ENCODE measurements at places on chromosomes 6 and 20.

DNA sequence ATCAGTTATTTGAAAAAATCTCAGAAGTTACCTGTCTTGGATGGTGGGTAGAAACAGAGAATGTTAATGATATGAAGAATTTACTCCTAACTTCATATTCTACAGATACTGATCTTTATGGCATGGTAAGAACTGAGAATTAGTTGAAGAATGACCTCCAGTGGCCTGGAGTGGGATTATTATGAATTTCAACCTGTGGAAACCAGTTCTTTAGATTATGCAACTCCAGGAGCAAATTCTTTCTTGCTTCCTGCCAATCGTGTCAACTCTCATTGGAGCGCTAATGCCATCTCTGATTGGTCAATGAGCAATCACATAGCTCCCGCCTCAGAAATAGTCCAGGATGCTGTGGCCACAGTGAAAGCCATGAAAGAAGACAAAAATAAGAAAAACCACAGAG is 40.6 kb downstream of the LYRM2 start:
- peak; percentile 7 for DNase-seq

DNA sequence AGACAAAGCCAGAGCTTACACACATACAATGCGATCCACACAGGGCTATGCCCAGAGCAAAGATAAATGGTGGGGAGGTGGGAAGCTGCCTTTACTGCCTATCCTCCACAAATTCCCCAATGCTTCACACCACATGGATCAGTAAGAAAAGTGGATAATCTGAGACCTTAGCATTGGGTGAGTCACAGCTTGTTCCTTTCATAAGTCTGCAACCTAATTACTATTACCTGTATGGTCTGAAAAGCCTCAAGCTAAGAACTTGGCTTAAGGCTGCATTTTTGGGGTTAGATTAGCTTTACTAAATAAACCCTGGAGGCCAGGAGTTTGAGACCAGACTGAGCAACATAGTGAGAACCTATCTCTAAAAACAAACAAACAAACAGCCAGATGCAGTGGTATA is 66.0 kb upstream of the BTBD3 start:
- no peak for DNase-seq

DNA sequence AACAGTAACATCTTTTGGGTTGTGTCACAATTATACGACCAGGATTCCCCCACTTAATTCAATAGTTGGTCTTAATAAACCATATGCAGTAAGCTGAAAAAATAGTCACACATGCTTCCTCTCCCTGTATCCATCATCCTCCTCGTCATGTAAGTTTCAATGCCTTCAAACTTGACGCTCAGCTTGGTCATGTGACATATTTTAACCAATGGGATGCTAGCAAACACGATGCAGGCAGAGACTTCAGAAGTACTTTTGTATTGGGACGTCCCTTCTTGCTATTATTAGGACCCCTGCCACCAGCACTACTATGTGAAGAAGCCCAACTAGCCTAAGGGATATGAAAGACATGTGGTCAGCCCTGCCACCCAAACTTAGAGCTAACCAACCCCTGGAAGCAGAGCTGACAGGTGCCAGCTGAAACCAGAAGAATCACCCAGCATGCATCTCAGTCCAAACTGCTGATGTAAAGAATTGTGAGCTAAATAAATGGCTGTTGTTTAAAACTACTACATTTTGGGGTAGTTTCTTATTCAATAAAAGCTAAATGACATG is 49.3 kb downstream of the CGA start:
- no peak for DNase-seq

DNA sequence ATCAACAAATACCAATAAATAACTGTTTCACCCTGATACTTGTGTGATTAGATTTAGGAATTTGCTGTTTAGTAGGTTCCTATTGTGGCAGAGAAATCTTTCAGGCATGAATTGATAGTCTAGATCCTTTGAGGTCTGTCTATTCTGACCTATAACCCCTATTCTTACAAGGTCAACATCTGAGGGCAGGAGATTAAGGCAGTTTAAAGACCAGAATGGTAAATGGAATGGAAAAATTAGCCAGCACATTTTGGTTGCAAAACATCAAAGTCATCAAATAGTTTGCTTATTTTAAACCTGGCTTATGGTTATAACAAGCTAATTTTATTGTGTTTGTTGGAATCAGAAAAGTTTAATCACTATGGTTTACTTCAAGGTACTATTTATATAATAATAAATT is 78.4 kb downstream of the LIN28B start:
- no peak for DNase-seq

- DNase-seq: no peak
Measured at GRCh38 chr6:166046226-166046625, 121.4 kb downstream of the TBXT start.

DNA sequence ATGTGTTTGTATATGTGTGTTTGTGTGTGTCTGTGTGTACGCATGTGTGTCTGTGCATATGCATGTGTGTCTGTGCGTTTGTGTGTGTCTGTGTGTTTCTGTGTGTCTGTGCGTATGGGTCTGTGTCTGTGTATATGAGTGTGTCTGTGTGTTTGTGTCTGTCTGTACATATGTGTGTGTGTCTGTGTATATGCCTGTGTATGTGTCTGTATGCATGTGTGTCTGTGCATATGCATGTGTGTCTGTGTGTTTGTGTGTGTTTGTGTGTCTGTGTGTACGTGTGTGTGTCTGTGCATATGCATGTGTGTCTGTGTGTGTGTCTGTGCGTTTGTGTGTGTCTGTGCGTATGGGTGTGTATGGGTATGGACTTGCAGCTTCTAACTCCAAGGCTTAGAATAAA is 174.0 kb upstream of the NOX3 start:
- DNase-seq: no peak

- peak; percentile 1 for DNase-seq
Measured at GRCh38 chr6:9412951-9413559, 977.7 kb upstream of the SLC35B3 start.

DNA sequence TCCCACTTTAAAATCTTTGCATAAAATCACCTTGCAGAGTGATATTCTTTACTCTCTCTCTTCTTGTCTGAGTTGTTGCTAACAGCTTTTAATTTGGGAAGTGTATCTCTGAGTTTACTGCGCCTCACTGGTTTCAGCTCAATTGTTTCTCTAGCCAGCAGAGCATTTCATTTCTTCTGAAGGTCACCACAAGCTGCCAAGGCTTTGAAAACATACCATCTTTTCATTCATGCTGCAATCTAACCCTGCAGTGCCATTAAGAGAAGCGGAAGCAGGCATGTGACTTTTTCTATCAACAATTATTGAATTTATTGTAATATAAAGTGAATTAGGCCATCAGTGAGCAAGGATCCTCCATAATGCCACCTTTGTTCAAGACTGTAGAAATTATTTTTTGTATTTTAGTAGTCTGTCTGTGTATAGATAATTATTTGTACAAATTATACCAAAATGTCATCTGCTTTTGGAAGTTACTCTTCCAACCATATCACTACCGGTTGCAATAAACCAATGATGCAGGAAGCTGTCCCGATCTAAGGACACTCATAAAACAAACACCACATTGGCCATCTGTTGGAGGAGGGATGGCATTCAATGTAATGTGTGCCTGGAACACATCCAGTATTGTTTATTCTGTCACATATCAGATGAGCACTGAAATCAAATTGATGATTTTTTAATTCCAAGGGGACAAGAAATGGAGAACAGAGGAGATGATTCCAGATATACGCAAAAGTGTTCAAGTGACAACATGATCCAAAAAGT is 26.8 kb downstream of the HS3ST5 start:
- DNase-seq: no peak

DNA sequence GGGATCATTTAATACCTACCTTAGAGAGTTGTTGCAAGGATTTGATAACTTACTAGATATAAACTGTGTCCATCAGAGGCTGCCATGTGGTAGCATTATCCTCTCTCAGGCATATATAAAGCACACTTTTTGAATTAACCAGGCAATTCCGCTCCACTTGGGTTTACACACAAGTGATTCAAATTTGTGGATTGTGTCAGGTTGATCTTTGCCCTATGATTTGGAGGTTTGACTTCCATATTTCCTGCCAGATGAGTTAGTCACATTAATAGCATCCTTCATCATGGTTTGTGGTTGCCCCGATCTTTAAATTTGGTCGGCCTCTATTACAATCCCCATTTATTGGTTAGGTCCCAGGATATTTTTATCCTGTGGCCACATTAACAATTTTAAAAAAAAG is 44.8 kb upstream of the CTAGE9 start:
- no peak for DNase-seq

DNA sequence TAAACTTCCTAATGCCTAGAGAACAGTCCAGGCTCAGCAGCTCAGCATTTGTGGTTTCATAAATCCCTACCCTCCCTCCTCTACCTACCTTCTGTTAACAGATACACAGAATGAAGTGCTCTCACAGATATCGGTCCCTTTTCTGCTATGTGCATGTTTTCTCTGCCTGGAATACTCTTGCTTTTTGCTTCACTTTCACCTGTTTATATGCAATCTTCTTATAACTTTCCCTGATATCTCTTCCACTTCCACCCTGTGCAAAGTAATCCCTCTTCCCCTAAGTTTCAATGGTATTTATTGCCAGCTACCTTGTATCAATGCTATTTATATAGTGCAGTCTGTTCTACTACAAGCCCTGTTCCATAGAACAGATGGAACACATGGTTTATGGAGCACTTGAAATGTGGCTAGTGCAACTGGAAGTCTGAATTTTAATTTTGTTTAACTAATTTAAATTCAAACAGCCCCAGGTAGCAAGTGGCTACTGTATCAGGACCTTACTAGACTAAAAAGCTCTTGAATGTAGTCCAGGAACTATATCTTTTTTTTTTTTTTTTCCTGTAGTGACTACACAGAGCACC is 3.1 kb upstream of the TAB2 start:
- DNase-seq: no peak

GRCh38 chr6:10424040-10424439 is 9.2 kb upstream of the TFAP2A start:
- no peak for DNase-seq

DNA sequence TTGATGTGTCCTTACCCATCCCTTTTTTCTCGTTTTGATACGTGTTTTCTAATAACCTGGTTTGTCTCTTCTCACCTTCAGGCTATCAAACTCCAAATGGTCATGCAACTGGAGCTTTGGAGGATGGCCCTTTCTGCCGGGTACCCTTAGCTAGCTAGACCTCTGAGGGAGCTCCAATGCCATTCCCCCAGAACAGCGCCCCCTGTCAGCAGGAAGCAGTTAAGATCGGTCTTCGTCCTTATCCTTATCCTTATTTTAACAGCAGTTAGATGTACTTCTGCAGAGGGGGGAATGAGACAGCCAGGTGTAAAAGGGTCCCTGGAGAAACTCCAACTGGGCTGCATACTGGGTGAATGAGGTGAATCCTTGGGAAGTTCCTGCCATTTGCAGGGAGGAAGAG is 37.2 kb downstream of the SEL1L2 start:
- no peak for DNase-seq

DNA sequence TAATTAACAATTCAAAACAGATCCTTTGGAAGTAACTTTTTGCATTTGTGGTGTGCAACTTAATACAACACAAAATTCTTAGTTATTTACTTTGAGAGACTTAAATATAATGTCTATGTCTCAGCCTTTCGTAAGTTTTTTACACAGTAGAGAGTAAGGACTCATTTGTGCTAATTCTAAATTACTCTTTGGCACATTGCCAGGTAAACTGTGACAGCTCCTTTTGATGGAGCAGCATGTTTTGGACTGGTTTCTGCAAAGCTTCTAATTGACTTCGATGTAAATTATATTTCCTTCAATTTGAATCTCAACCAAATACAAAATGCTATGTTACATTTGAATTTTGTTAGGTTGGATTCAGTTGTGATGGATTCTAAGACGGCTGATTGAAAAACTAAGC is 450.7 kb upstream of the OPRM1 start:
- no peak for DNase-seq

DNA sequence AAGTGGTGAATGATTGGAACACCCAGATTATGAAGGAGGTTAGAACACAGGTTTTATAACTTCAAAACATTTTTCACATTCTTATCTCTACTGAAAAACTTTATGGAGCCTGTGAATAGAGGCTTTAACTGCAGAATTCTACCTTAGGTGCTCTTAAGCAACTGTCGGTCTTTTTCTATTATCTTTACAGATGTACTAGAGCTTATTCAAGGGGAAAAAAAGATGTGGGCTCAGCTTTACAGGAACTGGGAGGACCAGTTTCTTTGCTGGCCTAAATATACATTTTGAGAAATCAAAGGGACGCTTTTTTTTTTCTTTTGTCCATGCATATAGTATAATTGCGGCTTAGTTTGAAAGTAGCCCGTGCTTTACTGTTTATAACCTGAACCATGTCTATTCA is 58.9 kb downstream of the UST start:
- no peak for DNase-seq

- DNase-seq: no peak
Measured at GRCh38 chr20:10622657-10623418, 51.0 kb downstream of the JAG1 start.

GRCh38 chr20:10594296-10594868 is 79.4 kb downstream of the JAG1 start:
- DNase-seq: peak; percentile 22

DNA sequence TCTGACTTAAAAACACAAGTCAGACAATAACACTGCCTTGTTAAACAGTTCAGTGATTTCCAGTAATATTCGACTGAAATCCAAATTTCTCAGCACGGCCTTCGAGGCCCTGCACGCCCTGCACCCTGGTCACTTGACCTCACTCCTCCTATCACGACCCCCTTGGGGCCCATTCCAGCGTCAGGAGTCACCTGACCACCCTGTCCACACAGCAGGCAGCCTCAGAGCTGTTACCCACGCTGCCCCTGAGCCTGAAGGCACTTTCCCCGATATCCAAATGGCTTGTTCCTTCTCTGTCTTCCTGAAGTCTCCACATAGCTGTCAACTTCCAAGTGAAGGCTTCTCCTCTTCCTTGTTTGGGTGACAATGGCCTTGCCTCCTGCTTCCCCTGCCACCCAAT is 33.1 kb upstream of the SMOC2 start:
- no peak for DNase-seq

DNA sequence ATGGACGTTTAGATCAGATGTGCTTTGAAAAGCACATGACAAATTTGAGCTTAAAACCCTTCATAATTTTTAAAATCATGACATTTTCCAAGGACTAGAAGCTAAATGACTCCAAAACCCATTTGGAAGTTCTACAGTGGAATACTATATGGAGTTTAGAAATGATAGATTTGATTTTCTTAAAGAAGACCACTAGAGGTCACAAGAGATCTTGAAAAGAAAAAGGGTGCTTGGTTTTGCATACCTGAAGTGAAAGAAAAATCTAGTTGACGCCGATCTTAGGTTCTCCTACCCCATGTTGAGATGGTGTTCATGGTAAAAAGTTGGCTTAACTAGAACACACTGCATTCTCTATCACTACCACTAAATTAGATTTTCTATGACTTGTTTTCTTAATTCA is 31.5 kb downstream of the CFAP61 start:
- DNase-seq: peak; percentile 31

- no peak for DNase-seq
Measured at GRCh38 chr6:106079961-106080762, 6.0 kb upstream of the PRDM1 start.

- peak; percentile 70 for DNase-seq
Measured at GRCh38 chr6:13012296-13012695, 295.7 kb downstream of the PHACTR1 start.

- peak; percentile 35 for DNase-seq
Measured at GRCh38 chr20:44780226-44780625, 30.1 kb downstream of the RIMS4 start.

GRCh38 chr6:56692523-56693245 is 50.0 kb upstream of the DST start:
- peak; percentile 63 for DNase-seq

- no peak for DNase-seq
Measured at GRCh38 chr20:53809217-53809616, 215.6 kb upstream of the ZNF217 start.

GRCh38 chr6:157804448-157805327 is 18.4 kb upstream of the SNX9 start:
- no peak for DNase-seq

- peak; percentile 43 for DNase-seq
Measured at GRCh38 chr6:132133736-132134445, 182.7 kb upstream of the CCN2 start.
